ENCODE measurements at places on chromosomes 5 and 9.

GRCh38 chr9:116383936-116384335, 230.3 kb downstream of the PAPPA start:
- DNase-seq = no peak

- DNase-seq = no peak
These were observed 61.4 kb downstream of the WDR41 start for GRCh38 chr5:77430726-77431125.

DNA sequence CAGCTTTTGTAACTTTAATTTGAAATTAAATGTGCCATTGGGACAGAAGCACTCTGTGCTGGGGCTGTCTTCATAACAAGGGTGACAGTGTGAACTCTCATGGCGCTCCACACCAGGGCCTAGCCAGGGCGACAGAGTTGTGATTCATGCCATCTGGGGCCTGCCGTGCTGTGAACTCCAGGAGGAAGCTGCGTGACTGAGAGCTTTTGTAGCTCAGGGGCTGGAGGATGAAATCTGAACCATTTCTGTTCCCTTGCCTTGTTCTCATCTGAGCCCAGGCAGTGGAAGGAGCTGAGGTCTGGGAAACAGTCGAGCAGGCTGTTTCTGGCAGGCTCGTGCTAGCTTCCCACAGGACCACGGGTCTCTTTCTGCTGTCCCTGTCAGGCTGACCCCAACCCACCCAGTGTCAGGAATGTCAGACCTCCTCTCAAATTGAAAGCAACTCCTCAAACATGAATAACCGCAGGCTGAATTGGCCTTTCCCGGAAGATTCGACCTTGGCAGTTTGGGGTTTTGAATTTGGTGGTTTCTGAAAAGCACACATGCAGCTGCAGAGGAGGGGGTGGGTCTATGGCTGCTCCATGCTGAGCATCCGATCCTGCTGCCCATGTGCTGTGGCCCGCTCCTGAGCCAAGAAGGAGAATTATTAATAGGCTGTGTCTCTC, 69.2 kb upstream of the RPS23 start:
- peak; percentile 78 for DNase-seq

DNA sequence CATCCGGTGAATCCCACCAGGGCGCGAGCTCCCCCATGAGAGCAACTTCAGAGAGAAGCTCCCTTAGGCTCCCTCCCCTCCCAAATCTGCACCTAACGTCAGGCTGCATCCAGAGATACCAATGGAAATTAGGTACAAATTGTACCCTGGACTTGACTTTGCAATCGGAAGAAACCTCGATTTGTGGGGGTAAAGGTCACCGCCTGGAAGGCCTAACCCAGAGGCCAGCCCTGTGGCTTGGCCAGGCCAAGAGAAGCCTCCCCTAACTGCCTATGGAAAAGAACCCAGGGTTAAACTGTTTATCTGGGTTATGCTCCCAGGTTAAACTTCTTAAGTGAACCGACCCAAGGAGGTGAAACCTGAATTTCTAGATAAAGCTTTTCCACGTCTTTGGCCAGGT, 80.4 kb downstream of the GTF3C4 start:
- DNase-seq = peak; percentile 34

DNA sequence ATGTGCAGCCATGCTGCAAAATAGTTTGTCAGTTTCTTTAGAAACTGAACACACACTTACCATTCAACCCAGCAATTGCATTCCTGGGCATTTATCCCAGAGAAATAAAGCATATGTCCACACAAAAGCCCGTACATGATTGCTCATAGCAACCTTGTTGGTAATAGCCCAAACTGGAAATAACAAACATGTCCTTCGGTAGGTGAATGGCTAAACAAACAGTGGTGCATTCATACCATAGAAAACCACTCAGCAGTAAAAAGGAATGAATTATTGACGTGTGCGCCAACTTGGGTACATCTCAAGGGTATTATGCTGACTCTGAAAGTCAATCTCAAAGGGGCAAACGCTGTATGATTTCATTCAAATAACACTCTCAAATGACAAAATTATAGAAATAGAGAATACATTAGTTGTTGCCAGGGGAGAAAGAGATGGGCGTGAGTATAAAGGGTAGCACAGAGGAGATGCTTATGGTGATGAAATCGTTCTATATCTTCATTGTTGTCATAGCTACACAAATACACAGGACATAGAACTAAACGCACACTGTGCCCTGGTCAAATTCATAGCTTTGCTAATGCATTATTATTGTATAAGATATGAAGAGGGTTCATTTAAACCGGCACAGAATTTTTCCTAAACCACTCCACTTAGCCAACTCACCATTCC, 58.2 kb downstream of the DRD1 start:
- no peak for DNase-seq

GRCh38 chr5:14123551-14123950, 19.6 kb upstream of the TRIO start:
- DNase-seq = no peak

GRCh38 chr9:112751056-112751795, 666 bp downstream of the SNX30 start:
- peak; percentile 73 for DNase-seq

- no peak for DNase-seq
These were observed 55.8 kb downstream of the PTTG1 start for GRCh38 chr5:160477266-160477970.

All from left forelimb (tissue), 1 donor.